NCI-H1930 (cell line): ENCODE measurements at places on chromosomes 13 and 19.

GRCh38 chr13:83536941-83537340 lies 345.3 kb downstream of the SLITRK1 start:
- DNase-seq, result no peak

DNA sequence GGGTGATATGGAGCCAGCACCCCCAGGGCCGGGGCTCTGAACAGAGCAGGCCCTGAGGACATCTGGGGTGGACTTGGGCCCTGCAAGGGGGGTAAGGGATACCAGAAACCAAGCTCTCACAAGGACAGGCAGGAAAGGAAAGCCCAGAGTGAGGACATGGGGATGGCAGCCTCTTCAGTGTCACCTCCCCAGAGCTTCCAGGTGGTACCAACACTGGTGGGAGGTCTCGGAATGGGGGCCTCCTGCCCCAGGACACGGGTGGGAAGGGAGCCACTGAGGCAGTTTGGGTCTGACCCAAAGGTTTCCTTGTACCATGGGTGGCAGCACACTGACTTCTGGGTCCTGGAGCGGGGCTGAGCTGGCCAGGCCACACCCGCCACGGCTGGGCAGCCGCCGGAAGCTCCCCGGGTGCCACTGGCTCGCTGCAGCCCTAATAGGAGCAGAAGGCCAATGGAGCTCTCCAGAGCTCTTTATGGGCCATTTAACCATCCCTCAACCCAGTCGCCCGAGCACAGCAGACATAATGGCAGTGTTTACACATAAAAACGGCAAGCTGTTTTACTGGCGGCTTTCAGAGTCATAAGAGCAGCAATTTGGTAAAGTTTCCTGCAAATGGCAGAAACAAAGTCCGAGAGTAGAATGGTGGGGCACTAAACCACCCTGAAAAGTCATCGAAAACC lies 59.3 kb downstream of the PEPD start:
- no peak for DNase-seq

GRCh38 chr19:55700813-55701212 lies 25.8 kb downstream of the EPN1 start:
- no peak for DNase-seq

GRCh38 chr13:112855859-112856258 lies 113.2 kb upstream of the MCF2L start:
- no peak for DNase-seq

- DNase-seq, result peak; percentile 66
These were observed 11.8 kb upstream of the CSNK1G2 start for GRCh38 chr19:1929021-1929742.

- DNase-seq, result no peak
These were observed 3.3 kb upstream of the TM6SF2 start for GRCh38 chr19:19276386-19276785.

DNA sequence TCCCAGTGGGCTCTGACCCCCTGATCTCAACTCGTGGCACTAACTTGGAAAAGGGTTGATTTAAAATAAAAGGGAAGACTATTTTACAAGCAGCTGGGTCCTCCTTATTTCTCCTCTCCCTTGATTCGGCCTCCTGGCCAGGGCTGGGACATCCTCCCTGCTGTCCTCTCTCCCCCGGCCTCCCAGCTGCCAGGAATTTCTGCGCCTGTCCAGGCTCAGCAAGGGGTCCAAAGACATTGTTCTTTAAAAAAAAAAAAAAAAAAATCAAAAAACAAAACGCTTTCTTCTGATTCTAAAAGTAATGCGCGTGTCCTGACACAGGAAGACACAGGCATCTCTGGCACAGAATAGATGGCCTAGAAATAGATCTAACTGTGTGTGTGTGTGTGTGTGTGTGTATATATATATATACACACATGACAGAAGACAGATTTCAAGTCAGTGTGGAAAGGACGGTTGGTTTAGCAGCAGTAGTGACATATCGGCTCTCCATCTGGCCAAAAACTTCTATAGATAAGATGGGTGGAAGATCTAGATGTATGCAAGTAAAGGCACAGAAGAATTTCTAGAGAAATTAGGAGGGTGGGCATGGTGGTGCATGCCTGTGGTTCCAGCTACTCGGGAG lies 12.3 kb upstream of the LENG8 start:
- DNase-seq, result no peak

DNA sequence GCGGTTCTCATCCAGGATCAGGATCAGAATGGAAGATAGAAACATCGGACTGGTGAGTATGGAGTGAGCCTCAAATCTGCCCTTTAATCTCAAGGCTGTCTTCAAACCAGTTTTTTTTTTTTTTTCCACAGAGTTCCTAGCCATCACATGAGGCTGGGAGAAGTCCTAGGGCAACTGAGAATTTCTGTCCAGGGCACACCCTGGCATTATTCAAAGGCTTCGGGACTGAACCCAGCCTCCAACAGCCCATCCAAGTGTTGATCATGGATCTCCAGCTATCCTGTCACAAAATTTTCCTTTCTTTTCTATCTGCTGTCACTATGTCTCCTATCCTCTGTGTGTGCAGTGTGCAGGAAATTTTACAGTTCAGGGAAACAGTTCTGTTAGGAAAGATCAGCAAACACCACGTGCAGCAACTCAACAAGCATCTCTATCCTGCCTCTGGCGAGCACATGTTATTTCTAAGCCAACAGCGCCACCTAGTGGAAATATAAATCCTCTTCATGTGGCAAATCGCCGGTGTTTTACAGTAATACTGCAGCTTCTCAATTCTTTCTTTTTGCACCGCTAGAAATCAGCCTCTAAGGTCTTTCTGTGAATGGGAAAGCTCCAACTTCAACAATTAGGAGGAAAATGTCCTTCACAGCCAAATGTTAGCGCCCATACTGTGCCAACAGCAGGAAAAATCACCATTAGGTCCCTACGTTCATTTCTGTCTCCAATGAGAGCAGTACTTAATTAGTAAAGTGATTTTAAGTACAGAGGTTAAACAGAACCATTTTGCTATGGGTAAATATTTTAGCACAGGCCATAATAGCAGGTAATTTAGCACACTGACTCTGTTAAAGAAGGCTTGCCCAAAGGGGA lies 21.4 kb upstream of the ZNF181 start:
- peak; percentile 44 for DNase-seq
